ENCODE measurements at places on chromosomes 13 and 19.

DNA sequence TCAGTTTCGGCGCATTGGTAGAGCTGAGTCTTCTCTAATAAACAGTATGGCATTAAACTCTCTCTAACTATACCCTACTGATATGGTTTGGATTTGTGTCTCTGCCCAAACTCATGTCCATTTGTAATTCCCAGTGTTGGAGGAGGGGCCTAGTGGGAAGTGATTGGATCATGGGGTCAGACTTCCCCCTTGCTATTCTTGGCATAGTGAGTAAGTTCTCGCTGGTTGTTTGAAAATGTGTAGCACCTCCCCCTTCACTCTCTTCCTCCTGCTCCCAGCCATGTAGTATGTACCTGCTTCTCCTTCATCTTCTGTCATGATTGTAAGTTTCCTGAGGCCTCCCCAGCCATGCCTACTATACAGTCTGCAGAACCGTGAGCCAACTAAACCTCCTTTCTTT lies 682.7 kb upstream of the ARGLU1 start:
- DNase-seq = no peak

GRCh38 chr19:11418094-11418548 lies 993 bp downstream of the RGL3 start:
- DNase-seq = no peak

DNA sequence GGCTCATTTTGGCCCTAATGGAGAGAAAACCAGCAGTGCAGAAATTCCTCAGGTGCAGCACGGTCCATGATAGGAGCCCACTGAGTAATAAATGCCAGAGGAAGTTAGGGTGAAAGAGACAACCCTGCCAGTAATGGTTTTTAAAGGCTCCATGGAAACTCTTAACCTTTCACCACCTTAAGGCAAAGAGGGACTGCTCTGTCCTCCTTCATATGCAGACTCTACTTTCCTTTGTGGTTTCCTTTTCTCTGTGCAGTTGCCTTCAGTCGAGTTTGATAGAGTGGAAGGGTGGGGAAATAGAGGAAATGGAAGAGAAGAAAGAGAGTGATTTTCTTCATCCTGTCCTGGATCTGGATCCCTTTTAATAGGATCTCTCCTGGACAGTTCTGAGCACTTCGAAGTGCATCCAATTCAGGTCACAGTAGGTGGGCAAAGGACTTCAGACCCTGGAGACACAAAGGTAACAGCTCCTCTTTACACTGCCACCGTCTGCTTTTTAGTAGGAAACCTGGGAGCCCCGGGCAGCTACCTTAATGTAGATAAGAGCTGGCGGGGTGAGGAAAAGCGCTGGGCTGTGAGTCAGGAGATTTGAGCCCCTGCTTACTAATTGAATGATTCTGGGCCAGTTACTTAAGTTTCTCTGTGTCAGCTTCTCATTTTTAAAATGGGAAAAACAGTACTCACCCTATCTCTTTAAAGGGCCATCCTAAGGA lies 294.8 kb downstream of the KCNRG start:
- DNase-seq = no peak

DNA sequence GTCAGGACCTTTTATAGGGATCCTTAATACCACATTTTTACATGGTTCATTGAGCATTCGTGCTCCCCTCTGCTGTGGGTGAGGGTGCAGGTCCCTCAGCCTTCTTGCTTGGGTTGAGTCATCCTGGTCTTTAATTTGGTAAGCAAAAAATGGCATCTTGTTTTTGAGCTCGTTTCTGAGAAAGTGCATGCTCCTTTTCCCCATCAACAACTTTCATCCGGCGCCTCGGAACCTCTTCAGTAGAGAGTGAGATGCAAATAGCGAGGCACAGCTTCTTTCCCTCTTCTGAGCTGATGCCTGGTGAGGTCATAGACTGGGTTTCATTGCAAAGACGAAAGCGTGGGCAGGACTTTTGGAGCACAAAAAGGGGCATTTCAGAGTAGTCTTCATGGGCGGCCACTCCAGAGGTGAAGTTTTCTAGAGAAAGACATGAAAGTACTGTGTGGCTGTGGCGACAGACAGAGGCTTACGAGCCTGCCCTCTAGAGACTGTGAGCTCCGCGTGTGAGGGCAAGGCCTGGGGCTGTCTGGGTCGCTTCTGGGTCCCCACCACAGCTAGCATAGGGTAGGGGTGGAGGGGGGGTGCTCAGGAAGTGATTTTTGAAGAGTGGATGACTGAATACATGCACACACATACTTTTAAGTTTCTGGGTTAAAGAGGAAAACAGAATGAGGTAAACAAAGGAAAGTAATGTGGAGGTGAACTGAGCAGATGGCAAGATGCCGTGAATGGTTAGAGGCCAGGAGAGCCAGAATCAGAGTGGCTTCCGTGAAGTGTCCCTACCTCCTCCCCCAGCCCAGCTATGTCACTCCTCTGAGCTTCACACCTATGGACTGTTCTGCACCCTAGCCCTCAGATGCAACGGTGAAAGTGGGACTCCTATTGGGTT lies 44.3 kb downstream of the BBC3 start:
- peak; percentile 63 for DNase-seq

DNA sequence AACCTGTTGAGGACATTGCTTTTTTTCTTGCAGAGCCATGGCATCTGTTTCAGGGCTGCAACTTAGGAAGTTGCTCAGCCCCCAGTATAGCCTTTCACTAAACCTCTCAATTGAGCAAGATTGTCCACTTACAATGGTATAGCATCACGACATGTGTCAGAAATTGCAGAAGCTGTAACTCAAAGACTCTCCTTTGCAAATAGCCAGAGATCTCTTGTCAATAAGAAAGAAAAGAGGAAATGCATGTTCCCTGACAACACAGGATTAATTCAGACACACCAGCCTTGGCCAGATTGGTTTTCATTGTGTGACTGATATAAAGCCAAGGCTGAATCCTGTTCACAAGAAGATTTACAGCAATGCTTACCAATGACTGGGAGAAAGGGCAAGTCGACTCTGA lies 38.7 kb upstream of the CYSLTR2 start:
- no peak for DNase-seq

DNA sequence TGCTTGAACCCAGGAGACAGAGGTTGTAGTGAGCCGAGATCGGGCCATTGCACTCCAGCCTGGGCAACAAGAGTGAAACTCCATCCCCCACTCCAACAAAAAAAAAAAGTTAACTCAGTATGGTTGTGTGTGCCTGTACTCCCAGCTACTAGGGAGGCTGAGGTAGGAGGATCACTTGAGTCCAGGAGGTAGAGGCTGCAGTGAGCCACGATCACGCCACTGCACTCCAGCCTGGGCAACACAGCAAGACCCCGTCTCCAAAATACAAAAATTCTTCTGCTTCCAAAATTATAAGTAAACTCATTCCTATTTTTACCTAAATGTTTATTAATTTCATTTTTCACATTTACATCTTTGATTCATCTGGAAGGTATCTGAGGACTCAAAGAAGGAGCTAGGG lies 14.4 kb downstream of the PNMA8A start:
- DNase-seq = no peak

GRCh38 chr13:71625694-71626093 lies 241.3 kb downstream of the DACH1 start:
- no peak for DNase-seq

DNA sequence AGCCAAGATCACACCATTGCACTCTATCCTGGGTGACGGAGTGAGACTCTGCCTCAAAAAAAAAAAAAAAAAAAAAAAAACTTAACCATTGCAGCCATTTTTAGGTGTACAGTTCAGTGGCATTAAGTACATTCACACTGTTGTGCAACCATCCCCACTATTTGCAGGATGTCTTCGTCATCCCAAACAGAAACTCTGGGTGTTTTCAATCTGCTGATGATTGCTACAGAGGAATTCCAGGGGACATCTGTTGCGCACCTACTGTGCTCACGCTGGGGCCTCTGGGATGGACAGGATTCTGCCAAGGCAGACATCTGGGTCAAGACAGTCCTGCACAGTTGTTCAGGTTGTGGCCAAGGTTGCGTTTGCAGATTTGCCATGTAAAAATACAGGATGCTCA lies 2.4 kb upstream of the APOC4 start:
- DNase-seq = no peak

- DNase-seq = no peak
Measured at GRCh38 chr13:111153977-111154332, 38.8 kb downstream of the ARHGEF7 start.

- DNase-seq = no peak
Measured at GRCh38 chr13:35930665-35931631, 200.2 kb downstream of the DCLK1 start.

DNA sequence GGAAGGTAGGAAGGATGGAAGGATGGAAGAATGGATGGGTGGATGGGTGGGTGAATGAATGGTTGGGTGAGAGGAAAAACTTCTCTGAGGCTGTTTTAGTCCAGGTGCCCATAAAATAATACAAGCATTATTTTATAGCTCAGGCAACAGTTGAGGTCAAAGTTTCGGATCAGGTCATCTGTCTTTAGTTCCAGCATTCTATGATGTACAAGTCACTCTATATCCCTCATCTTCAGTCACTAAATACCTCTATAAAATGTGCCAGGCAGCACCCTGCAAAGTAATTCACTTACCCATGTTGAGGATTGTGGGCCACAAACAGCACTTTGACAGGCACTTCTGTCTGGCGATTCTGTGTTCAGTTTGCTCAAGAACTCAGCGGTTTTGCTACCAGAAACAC lies 66.0 kb downstream of the EPSTI1 start:
- DNase-seq = no peak

- DNase-seq = no peak
Measured at GRCh38 chr13:94558716-94559115, 37.2 kb downstream of the TGDS start.

DNA sequence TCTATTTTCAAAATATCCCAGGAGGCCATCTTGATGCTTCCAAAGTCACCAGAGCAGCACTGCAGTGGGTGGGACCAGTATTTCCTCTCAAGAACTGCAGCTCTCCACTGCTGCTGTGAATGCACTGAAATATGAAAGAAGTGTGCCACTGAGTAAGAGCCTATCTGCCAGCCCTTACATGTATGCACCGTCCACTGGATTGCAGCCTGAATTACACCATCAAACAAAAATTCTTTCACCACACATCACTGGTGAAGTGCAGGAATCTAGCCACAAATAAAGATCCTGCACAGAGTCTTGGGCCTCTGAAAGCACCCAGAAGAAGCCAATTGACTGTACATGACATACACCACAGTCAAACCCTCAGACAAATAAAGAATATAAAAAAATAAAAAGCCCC lies 249.0 kb downstream of the LHFPL6 start:
- DNase-seq = no peak

GRCh38 chr13:92510416-92510815 lies 716.2 kb upstream of the GPC6 start:
- no peak for DNase-seq

DNA sequence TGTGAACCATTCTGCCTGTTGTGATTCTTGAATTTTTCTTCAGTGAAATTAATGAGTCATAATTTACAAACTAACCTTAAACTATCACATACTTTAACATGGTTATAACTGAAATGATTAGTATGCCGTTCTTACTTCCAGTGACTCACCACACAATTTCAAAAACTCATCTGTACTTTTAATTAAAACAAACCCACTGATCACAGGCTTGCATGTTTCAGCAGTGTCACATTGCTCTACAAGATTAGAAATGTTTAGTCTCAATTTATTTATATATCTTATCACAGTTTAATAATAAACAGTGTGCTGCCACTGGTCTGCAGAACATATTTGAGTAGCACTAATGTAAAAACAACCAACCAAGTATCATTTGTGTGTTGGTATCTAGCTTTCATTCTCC lies 2227.9 kb upstream of the PCDH20 start:
- DNase-seq = no peak

- no peak for DNase-seq
Measured at GRCh38 chr13:99977912-99978798, 3.4 kb upstream of the ZIC2 start.

- DNase-seq = no peak
Measured at GRCh38 chr19:5205381-5205780, 135.2 kb downstream of the PTPRS start.

DNA sequence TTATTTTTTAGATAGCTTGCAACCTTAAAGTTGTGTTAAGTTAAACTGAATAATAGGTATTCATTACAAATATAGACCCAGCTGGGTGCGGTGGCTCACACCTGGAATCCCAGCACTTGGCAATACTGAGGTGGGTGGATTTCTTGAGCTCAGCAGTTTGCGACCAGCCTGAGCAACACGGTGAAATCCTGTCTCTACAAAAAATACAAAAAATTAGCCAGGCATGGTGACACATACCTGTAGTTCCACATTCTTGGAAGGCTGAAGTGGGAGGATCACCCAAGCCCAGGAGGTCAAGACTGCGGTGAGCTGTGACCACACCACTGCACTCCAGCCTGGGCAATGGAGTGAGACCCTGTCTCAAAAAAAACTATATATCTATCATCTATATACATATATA lies 386.5 kb downstream of the PCDH17 start:
- no peak for DNase-seq

DNA sequence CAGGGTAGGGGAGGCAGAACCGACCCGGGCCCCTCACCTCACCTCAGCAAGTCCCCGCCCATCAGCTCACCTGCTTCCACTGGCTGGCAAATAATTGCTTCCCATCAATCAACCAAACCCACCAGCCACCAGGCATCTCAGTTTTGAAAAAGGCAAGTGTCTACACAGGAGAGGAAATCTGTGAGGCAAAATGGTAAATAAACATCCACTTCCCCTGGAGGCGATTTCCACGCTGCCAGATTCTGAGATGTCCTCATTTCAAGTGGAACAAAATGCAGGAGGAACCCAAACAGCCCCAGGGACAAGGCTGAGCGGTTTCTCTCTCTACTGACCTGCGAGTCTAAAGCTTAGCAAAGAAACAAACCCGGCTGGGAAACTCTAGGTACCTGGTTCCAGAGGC lies 117.5 kb downstream of the CRYL1 start:
- no peak for DNase-seq

GRCh38 chr13:113299951-113300350 lies 2.9 kb downstream of the LAMP1 start:
- DNase-seq = no peak

GRCh38 chr19:19406878-19407632 lies 1.6 kb downstream of the GATAD2A start:
- peak; percentile 43 for DNase-seq

- no peak for DNase-seq
Measured at GRCh38 chr13:98997738-98998641, 20.1 kb upstream of the DOCK9 start.

DNA sequence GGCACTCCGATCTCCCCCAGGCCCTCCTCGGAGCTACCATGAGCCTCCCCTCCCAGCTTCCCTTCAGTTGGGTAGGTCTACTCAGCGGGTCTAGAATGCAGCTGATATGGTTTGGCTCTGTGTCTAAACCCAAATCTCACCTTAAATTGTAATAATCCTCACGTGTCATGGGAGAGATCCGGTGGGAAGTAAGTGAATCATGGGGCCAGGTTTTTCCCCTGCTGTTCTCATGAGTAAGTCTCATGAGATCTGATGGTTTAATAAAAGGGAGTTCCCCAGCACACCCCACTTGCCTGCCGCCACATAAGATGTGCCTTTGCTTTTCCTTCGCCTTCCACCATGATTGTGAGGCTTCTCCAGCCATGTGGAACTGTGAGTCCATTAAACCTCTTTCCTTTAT lies 14.5 kb upstream of the DOCK9 start:
- no peak for DNase-seq

GRCh38 chr19:49884760-49885159 lies 7.3 kb downstream of the TBC1D17 start:
- DNase-seq = no peak

Measured in activated CD4-positive, alpha-beta T cell treated with anti-CD3 and anti-CD28 coated beads for 1 hour (primary cell).